ENCODE measurements at places on chromosomes 6 and 20.
A peak's percentile ranks its signal among the peaks of the same experiment; 100 is the strongest.

DNA sequence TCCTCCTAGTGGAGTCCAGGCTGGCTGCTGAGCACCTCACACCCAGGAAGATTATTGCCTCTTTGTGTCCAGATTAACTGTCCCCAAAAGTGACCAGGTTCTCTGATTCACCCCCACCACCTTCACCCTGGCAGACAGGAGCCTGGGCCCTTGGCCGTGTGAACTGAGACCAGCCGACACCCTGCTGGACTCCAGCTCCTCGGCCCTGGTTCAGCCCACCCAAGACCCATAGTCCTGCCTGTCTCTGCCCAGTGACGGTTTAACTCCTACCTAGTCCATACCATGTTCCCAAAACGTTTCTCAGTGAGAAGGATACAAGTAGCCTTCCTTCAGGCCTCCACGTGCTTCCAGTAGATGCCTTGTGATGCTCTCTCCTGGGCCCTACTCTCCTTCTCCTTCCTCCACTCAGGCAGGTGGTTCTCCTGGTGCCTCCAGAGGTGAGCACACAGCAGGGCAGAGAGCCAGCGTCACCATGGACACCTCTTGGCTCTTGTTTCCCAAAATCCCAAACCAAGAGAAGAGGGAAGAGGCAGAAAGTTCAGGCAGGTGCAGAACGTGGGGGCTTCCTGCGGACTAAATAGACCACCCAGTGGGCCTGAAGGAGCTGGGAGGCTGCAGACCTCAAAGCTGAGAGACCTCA is 134.4 kb upstream of the CST7 start:
- no peak for DNase-seq

DNA sequence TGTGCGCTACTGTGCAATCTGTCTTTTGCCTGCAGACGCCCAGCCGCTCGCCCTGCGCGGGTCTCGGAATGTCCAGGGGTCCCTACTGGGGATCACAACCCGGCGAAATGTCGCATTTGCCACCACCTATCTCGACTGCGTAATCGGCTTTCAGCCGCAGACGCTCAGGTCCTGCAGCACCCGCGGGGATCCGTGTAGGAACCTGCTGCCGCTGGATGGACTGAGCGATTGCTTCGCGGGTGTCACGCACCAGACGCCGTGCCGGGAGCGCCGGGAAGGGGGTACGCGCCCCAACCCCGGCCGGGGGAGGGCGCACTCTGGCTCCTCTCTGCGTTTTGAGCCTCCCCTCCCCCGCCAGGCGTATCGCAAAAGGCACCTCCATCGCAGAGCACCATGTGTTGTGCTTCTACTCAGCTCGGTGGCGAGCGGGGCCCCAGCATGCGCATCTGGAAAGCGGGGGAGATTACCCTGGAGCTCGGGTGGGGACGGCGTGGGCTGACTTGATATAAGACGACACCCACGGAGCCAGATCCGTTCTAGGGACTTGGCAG is 747 bp upstream of the PTPRA start:
- DNase-seq, result peak; percentile 80

GRCh38 chr20:41560970-41561369 is 57.2 kb downstream of the CHD6 start:
- no peak for DNase-seq

- DNase-seq, result no peak
These were observed 673.6 kb downstream of the CD109 start for GRCh38 chr6:74369556-74369993.

- DNase-seq, result no peak
These were observed 846 bp downstream of the ZSCAN31 start for GRCh38 chr6:28335040-28335563.

GRCh38 chr6:114712129-114712662 is 369.4 kb upstream of the HS3ST5 start:
- no peak for DNase-seq

DNA sequence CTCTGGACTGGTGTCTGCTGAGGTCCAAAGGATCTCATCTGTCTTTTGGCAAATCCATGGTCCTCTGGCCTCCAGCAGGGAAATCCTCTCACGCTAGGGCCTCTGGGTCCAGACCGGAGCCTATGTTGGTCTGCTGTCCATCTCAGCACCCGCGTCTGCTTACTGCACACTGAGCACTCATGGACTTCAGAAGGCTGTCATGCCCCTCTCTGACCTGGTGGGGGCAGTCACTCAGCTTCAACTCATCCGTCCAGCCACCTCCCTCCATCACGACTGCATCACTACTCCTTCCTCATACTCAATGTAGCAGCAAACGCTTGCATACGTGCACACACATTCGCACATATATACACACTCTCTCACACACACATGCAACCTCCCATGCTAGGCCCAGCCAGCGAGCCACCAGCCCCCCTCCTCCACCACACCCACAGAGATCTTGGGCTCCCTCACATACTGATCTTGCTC is 33.3 kb downstream of the GABRR2 start:
- peak; percentile 52 for DNase-seq

GRCh38 chr20:43583982-43584432 is 6.7 kb upstream of the IFT52 start:
- no peak for DNase-seq

- DNase-seq, result no peak
These were observed 278.5 kb upstream of the MAN1A1 start for GRCh38 chr6:119627908-119628669.

DNA sequence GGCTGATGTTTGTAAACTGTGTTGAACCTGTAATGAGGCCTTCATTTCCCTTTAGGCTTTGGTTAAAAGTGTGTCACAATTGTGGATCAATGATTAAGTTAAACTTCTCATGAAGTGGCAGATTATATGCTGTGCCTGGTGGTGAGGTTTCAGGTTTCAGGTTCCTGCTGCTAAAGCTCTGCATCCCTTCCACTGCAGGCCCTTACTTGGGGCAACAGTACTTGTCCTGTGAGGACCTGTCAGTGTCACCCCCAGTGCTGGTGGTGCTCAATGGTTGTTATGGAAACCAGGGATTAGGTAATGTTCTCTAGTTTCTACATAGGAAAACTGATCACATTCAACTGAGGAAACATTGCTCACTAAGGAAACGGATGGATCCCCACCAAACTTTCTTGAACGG is 18.5 kb downstream of the RPP21 start:
- no peak for DNase-seq
